ENCODE measurements at places on chromosomes 12 and 14. TPM values are rescaled to one million over a fixed set of nuclear protein-coding genes. Genes with fewer than 3 reads are reported as not detected.
A peak's percentile ranks its signal among the peaks of the same experiment; 100 is the strongest.

DNA sequence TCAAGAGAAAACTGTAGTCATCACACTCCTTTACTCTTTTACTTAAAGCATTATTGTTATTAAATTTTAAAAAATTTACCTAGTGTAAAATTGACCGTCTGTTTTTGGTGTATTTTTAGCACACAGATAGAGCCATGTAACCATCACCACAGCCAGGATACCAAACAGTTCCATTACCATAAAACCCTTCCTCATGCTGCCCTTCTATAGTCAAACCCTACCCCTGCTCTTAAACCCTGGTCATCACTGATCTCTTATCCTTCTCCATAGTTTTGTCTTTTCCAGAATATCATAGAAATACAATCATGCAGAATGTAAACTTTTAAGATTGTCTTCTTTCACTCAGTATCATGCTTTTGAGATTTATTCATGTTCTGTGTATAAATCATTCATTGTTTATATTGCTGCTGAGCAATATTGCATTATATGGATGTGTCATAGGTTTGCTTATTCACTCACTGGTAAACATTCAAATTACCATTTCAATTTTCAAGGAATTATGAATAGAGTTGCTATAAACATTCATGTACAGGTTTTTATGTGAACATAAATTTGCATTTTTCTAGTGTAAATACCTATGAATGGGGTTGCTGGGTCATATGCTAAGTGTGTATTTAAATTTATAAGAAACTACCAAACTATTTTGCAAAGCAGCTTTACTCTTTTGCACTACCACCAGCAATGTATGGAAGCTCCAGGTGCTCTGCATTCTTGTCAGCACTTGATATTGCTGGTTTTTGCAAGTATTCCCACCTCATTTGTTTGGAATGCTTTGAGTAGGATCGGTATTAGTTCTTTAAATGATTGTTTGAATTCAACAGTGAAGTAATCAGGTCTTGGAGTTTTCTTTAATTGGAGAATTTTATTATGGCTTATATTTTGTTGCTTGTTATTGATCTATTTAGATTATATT lies 125.5 kb downstream of the LMNTD1 start:
- no peak overlapping the region for H3K4me3 ChIP-seq
- no peak for DNase-seq
- H3K27me3 ChIP-seq = no peaks in the 10 kb centered on the region
- H3K36me3 ChIP-seq = no peaks in the 10 kb centered on the region
- H3K27ac ChIP-seq = no peak overlapping the region

GRCh38 chr14:69635981-69636639 lies 24.7 kb downstream of the SUSD6 start:
- H3K27me3 ChIP-seq = no peaks in the 10 kb centered on the region
- peaks cover 85% of the 10 kb centered on the region for H3K4me1 ChIP-seq
- peak overlapping the region; percentile 20 for H3K27ac ChIP-seq
- DNase-seq = no peak
- H3K4me3 ChIP-seq = no peak overlapping the region

GRCh38 chr14:24941719-24942118 lies 108.2 kb downstream of the STXBP6 start:
- H3K36me3 ChIP-seq = no peaks in the 10 kb centered on the region
- no peaks in the 10 kb centered on the region for H3K27me3 ChIP-seq
- no peaks in the 10 kb centered on the region for H3K4me1 ChIP-seq
- no peak overlapping the region for H3K27ac ChIP-seq
- peak; percentile 86 for DNase-seq

DNA sequence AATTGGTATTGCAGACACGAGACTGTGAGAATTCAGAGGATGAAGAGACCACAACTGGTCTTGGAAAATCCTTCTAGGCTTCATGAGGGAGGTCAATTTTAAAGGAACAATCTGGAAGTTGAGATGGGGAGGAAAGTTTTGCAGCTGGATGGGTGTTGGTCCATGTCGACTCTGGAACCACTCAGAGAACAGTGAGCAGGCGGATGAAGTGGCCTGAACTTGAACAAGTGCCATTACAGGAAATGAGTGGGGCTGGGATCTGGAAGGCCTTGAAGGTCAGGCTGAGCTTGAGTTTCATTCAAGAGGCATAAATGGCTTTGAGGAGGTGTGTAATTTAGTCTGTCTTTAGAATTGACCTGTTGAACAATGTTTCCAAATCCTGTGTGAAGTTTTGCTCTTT lies 140.9 kb downstream of the GALC start:
- no peak for DNase-seq
- H3K4me1 ChIP-seq = no peaks in the 10 kb centered on the region
- no peaks in the 10 kb centered on the region for H3K27me3 ChIP-seq
- no peak overlapping the region for H3K27ac ChIP-seq
- no peak overlapping the region for H3K4me3 ChIP-seq

GRCh38 chr12:3725388-3726115 lies 27.4 kb downstream of the CRACR2A start:
- H3K27ac ChIP-seq = peak overlapping the region; percentile 0
- no peak overlapping the region for H3K4me3 ChIP-seq
- no peak for DNase-seq
- H3K27me3 ChIP-seq = no peaks in the 10 kb centered on the region
- H3K36me3 ChIP-seq = no peaks in the 10 kb centered on the region
- no peaks in the 10 kb centered on the region for H3K4me1 ChIP-seq

The KRT80 gene
- total RNA-seq = 0.29 TPM

The DNAJC22 gene
- not detected for total RNA-seq

The OR4K14 gene
- not detected for total RNA-seq

- H3K27ac ChIP-seq = no peak overlapping the region
- peak overlapping the region; percentile 49 for H3K4me3 ChIP-seq
- H3K4me1 ChIP-seq = peaks cover 10% of the 10 kb centered on the region
- peak; percentile 25 for DNase-seq
- no peaks in the 10 kb centered on the region for H3K36me3 ChIP-seq
Measured at GRCh38 chr14:26204728-26205479, 392.9 kb downstream of the NOVA1 start.

GRCh38 chr12:104788840-104789271 lies 169.2 kb downstream of the SLC41A2 start:
- H3K27ac ChIP-seq = no peak overlapping the region
- no peaks in the 10 kb centered on the region for H3K36me3 ChIP-seq
- H3K27me3 ChIP-seq = no peaks in the 10 kb centered on the region
- no peak overlapping the region for H3K4me3 ChIP-seq

GRCh38 chr12:21891751-21892217 lies 49.4 kb downstream of the ABCC9 start:
- no peaks in the 10 kb centered on the region for H3K36me3 ChIP-seq
- peak overlapping the region; percentile 31 for H3K27ac ChIP-seq
- DNase-seq = peak; percentile 79
- H3K27me3 ChIP-seq = no peaks in the 10 kb centered on the region
- no peaks in the 10 kb centered on the region for H3K4me1 ChIP-seq

DNA sequence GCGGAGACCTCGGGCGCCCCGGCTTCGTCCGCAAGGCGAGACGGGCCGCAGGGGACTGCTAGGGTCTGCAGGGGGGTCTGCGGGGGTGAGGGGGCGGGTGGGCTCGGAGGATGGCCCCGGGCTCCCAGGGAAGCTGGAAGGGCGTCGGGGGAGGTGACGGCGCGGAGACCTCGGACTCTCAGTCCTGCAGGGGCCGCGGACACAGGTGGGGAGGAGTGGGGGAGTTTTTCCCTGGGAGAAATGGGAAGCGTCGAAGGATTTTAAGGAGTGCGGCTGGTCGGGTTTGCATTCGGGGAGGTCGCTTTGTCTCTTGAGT lies 25.9 kb downstream of the ZBTB42 start:
- H3K4me3 ChIP-seq = peak overlapping the region; percentile 53
- peaks cover 26% of the 10 kb centered on the region for H3K4me1 ChIP-seq
- no peaks in the 10 kb centered on the region for H3K36me3 ChIP-seq
- peaks cover 29% of the 10 kb centered on the region for H3K27me3 ChIP-seq
- peak overlapping the region; percentile 24 for H3K27ac ChIP-seq
- no peak for DNase-seq

The RPL10L gene
- total RNA-seq = not detected

DNA sequence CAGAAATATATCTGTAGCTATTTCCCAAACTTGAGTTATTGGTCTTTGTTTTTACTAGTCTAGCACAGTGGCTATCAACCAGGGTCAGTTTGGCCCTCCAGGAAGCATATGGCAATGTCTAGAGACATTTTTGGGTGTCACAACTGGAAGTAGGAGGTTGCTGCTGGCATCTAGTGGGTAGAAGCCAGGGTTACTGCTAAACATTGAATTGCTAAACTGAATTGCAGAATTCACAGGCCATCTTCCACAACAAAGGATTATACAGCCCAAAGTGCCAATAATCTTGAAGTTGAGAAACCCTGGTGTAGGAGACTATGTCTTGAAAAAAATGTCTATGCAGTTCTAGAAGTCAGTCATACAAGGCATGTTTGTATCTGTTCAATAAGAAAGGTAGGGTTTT lies 27.7 kb downstream of the ARHGAP5 start:
- H3K4me1 ChIP-seq = peaks cover 37% of the 10 kb centered on the region
- no peak for DNase-seq
- no peak overlapping the region for H3K27ac ChIP-seq

DNA sequence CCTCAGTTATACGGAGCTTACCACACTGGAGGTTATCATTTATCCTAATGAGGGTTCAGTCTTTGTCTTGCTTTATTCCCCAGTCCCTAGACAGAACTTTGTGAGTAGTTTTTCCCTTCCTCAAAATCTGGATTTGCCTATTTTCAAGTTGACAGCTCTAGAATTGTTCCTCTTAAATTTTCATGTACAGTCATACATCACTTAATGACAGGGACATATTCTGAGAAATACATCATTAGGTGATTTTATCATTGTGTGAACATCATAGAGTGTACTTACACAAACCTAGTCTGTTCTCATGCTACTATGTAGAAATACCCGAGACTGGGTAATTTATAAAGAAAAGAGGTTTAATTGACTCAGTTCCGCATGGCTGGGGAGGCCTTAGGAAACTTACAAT lies 3.1 kb downstream of the PRKAB1 start:
- DNase-seq = no peak
- no peak overlapping the region for H3K4me3 ChIP-seq

DNA sequence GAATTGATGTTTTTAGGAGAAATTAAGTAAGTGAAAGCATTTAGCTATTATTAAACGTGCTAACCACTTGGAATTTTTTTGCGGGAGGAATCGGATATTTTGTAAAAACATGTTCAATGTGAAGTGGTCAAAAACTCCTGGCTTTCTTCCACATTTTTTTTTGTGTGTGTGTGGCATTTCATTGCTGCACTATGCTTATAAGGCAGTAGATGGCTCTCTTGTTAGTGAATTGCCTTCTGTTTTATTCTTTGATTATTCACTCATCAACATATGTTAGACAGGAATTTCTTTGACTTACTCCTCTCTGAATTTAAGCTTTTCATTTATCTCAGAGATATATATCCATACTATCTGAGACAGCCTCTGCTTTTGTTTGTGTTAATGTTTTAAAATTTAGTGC lies 71.3 kb downstream of the DERA start:
- peaks cover 33% of the 10 kb centered on the region for H3K4me1 ChIP-seq
- H3K4me3 ChIP-seq = no peak overlapping the region
- no peak overlapping the region for H3K27ac ChIP-seq
- peaks cover 24% of the 10 kb centered on the region for H3K36me3 ChIP-seq
- peak; percentile 39 for DNase-seq

- no peak overlapping the region for H3K27ac ChIP-seq
- H3K36me3 ChIP-seq = no peaks in the 10 kb centered on the region
- H3K4me3 ChIP-seq = no peak overlapping the region
- peaks cover 28% of the 10 kb centered on the region for H3K4me1 ChIP-seq
- H3K27me3 ChIP-seq = no peaks in the 10 kb centered on the region
Measured at GRCh38 chr12:104712968-104713367, 245.1 kb downstream of the SLC41A2 start.

DNA sequence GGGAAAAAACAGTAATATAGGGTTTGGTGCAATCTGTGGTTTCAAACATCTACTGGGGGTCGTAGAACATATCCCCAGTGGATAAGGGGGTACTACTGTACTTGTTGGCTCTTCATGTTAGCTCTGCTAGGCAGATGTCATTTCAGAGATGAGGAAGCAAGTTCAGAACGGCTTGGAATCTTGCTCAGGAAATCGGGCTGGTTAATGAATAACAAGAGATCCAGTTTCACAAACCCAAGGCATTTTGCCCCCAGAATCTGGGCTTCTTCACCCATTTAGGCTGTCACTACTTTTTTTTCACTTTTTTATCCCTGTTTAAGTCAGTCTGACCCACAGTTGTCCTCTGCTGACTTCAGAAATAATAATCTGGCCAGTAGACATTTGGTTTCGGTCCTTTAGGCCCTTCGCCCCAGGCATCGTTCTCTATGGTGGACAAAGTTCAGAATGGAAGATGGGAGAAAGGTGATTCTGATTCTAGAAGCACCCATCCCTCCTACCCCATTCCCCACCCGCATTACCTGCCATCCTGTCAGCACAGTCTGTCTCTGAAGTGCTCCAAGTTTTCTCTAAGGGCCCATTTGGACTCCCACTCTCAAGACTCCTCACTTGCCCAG lies 4.5 kb downstream of the SUOX start:
- no peak for DNase-seq
- no peaks in the 10 kb centered on the region for H3K27me3 ChIP-seq
- H3K27ac ChIP-seq = no peak overlapping the region
- peaks cover 44% of the 10 kb centered on the region for H3K36me3 ChIP-seq

GRCh38 chr12:22978962-22979361 lies 354.0 kb downstream of the ETNK1 start:
- no peaks in the 10 kb centered on the region for H3K4me1 ChIP-seq
- H3K27ac ChIP-seq = no peak overlapping the region
- H3K36me3 ChIP-seq = no peaks in the 10 kb centered on the region

DNA sequence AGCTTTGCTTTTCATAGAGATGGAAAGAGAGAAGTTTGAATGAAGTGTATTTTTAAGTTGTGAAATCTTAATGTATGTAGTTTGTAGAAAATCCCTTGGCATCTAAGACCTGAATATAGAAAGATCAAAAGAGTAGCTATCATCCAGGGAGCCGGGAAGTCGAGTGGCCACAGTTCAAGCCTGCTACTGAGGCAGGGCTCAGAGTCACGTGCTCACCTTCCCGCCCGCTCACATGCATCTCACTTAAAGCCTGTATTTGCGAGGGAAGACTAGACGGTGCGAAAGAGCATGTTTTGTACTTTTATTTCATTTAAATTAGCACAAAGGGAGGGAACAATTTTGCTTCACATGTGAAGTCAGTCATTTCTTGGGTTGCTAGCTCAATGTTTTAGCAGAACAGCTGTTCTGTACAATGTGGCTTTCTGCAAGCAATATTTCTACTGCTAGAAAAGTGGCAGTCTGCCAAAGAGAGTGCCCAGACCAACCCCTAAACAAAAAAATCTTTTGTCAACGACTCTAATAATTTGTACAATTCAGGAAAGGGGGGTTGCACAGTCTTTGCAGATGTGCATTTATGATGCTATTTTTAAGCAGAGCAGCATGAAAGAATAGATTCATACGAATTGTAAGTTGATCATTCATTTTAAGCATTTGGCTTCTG lies 290.7 kb downstream of the NPAS3 start:
- H3K36me3 ChIP-seq = no peaks in the 10 kb centered on the region
- H3K4me1 ChIP-seq = peaks cover 12% of the 10 kb centered on the region
- H3K27ac ChIP-seq = no peak overlapping the region
- H3K27me3 ChIP-seq = no peaks in the 10 kb centered on the region
- no peak for DNase-seq
- H3K4me3 ChIP-seq = no peak overlapping the region

- peaks cover 14% of the 10 kb centered on the region for H3K4me1 ChIP-seq
- no peak for DNase-seq
- H3K27ac ChIP-seq = peak overlapping the region; percentile 15
- H3K4me3 ChIP-seq = no peak overlapping the region
- no peaks in the 10 kb centered on the region for H3K36me3 ChIP-seq
- no peaks in the 10 kb centered on the region for H3K27me3 ChIP-seq
Measured at GRCh38 chr14:95248432-95248831, 71.3 kb downstream of the CLMN start.

All from stomach (tissue), 19 donors.